ENCODE measurements at places on chromosomes 3 and 15.

DNA sequence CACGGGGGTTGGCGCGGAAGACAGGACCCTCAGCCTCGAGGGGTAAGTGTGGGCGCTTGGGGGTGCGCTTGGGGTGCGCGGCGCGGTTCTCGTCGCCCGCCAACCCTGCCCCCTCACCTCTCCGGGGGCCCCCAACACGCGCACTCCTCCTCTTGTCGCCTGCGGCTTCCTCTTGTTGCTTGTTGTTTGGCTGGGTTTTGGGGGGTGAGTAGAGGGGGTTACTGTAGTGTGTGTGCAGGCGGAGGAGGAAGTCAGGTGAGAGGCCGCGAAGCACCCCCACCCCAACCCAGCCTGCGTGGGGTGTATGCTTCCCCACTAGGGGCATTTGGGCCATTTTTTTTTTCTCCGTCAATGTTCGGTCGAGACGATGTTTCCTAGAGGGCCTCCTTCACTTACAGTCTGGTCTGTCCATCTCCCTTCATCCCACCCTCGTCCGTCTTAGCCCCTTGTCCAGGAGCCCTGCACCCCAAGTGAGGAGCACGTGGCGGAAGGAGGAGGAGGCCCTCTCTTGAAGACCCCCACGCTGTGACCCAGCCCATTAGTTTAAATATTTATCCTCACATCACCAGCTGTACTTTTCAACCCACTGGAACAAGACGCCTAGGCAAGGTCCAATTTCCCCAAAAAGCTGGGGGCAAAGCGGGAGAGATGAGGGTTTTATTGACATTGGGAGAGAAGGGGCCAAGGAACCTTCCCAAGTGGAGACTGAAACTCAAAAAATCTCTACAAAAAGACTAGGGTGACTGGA, 20.4 kb upstream of the SATB1 start:
- DNase-seq = no peak

GRCh38 chr15:40134885-40135284, 26.0 kb upstream of the BUB1B start:
- DNase-seq = no peak

- DNase-seq = no peak
These were observed 32.2 kb upstream of the SEC22A start for GRCh38 chr3:123169492-123169929.

GRCh38 chr3:49316696-49317457, 23.0 kb downstream of the USP4 start:
- no peak for DNase-seq

DNA sequence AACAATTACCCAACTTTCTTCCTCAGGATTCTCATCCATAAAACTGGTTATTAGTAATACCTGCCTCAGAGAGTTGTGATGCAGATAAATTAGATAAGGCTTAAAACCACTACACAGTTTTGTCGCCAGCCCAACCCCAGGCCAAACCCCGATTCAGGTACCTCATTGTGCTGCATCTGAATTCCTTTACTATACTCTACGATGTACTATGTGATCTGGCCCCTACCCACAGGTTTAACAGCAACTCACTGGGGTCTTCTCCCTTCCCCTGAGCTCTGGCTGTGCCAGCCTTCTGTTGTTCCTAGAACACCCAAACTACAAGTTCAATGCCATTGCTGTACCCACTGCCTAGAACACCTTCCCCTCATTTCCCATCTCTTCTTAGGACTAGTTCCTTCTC, 64.6 kb downstream of the MYO5A start:
- DNase-seq = no peak

DNA sequence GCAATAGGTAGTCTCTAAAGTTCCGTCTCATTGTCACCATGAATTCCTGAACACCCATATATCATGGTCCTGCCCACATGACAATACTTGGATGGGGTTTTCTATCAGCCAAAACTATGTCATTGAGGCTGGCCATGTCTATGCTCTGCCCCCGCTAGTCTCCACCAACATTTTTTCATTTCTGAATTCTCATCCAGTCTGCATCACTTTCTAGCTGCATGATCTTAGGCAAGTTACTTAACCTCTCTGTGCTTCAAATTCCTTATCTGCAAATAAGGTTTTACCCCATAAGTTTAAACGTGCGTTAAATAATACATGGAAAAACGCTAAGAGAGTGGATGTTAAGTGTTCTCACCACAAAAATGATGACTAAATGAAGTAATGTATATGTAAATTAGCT, 14.1 kb downstream of the HERC1 start:
- no peak for DNase-seq

GRCh38 chr15:41333026-41333562, 413 bp downstream of the NUSAP1 start:
- no peak for DNase-seq

- no peak for DNase-seq
These were observed 29.5 kb upstream of the VEPH1 start for GRCh38 chr3:157532529-157533297.

- no peak for DNase-seq
These were observed 48.8 kb downstream of the UACA start for GRCh38 chr15:70714565-70714964.

DNA sequence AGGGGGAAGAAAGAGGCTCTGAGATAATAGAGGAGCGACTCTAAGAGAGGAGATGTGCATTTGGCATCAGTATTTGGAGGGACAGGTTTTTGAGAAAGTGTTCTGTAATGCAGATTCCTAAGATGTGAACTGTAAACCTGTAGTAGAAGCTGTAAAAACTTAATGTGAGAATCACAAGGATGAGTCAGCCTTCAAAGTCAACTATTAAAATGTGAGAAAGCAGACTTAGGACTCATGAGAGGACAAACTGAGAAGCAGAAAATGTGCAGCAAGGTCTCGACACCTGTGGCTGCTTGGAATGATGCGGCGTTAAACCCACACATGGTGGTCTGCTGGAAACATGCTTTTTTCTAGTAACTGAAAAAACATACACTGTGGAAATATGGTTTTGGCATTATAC, 36.0 kb downstream of the USP13 start:
- DNase-seq = no peak

GRCh38 chr3:56467108-56467507, 1.2 kb downstream of the ERC2 start:
- DNase-seq = peak; percentile 47

- DNase-seq = peak; percentile 56
These were observed 32.2 kb upstream of the FMN1 start for GRCh38 chr15:33226559-33227181.

DNA sequence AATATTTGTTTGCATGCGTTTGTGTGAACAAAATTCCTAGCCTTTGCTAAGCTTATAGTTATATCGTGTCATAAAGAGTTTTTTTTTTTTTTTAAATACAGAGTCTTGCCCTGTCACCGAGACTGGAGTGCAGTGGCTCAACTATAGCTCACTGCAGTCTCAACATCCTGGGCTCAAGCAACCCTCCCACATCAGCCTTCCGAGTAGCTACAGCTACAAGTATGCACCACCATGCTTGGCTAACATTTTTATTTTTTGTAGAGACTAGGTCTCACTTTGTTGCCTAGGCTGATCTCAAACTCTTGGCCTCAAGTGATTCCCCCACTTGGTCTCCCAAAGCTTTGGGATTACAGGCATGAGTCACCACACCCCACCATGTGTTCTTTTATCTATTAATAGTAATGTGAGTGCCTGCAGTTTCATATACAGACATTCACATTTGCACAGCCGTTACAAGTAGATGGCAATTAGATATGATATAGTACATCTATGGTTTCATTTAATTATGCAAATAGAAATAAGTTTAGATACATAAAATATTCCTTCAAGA, 848.6 kb downstream of the PDCD6IP start:
- no peak for DNase-seq

DNA sequence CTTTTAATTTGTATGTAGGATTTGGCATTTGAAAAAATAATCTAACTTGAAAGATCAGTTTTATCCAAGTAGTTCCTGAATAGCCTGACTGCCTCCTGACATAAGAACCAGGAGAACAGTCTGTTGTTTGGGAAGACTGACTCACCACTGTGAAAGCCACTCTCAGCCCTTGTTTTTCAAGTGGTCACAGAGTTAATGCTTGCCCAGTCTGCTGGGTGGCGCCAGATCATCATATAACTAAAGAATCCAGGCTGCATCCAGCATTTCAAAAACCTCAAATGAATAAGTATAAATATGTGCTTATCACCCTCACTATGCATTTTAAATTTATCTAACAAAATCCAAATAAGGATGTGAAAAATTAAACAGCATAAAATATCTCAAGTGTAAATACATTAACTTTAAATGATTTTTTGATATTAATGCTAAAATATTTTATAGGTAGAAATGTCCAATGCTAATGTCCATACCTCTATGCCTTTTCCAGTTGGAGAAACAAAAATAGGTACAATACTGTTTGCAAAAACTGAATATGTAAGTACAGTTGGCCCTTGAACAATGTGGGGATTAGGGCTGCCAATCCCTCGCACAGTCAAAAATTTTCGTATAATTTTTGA, 26.9 kb upstream of the ZBBX start:
- DNase-seq = no peak

DNA sequence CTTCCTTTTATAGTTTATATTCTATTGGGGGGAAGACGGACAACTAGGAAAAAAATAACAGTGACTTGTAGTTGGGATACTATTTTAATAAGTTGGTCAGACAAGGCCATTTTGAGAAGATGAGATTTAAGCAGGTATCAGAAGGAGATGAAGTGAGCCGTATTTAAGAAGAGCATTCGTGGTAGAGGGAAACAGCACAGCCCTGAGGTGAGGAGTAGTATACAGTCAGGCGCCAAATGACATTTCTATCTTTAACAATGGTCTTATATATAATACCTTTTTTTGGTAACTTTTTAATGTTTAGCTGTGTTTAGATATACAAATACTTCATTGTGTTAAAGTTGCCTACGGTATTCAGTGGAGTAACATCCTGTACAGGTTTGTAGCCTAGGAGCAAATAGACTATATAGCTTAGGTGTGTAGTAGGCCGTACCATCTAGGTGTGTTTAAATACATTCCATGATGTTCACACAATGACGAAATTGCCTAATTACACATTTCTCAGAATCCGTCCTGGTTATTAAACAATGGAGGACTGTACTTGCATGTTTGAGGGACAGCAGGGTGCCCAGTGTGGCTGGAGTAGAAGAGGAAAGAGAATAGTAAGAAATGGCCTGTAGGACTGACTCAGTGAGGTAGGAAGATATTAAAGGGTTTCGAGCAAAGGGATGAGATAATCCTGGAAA, 1.6 kb downstream of the NKTR start:
- no peak for DNase-seq

DNA sequence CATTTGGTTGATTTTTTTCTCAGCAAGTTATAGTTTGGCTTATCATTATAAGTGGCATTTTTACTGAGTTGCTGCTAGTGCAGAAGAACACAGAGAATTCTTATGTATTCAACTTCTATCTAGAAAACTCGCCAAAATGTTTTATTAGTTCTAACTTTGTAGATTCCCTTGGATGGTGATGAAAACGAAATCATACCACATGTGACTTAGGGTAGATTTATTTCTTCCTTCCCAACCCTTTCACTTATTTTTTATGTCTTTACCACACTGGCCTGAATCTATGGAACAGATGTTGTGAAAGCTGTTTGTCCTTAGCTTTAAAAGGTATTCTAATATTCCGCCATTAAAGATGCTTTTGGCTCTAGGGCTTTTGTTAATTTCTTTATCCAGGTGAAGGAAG, 503.3 kb upstream of the CFAP20DC start:
- no peak for DNase-seq

- DNase-seq = no peak
These were observed 7.7 kb upstream of the PSTPIP1 start for GRCh38 chr15:76987276-76987675.

- DNase-seq = no peak
These were observed 63.2 kb downstream of the ASB7 start for GRCh38 chr15:100665570-100665969.

DNA sequence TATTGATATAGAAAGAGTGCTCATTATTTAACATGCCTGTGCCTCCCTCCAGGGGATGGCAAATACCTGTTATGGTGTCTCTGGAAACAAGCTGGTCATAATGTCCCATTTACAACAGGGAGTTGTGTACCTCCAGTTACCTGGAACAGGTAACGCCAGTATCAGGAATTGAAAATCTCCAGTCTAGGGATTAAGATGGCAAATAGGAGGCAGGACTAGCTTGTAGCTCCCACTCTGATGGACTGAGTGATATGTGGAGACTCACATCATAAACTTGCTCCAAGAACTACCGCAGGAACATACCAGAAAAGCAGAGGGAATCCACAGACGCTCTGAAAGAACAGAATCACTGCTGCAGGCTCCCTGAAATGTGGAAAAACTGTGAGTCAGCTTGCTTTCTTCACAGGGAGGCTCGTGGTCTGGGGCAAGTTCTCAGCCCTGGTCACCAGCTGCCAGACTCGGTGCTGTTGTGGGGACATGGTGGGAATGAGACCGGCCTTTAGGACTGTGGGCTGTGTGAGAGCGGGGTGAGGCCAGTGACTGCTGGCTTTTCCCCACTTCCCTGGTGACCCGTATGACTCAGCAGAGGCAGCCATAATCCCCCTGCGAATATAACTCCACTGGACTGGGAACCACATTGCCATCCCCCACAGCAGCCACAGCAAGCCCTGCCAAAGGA, 97.4 kb downstream of the KCNAB1 start:
- DNase-seq = no peak

DNA sequence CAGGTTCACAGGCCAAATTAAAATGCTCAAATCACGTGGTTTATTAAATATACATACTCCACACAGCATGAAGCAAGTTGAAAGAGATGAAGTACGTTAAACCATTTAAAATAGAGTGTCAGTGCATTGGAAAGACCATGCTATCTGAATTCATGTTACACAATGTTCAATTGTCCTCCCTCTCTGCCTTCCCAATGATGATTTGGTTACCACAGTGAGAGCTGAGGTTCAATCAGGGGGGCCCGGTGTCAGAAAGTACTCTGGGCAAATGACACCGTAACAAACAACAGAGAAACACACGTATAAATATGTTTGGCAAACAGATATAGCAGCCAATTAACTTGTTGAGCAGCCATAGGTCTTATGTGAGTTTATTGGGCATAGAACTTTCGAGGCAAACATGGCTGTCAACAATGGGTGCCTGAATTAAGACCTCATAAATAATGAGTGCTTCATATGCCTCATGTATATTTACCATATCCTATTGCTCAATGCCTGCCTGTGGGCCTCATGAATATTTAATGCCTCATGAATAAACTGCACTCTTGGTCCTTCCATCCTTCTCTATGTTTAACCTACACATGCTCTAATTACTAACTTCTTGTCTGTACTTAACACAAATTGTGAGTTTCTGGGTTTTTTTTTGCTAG, 641.5 kb downstream of the PLOD2 start:
- DNase-seq = no peak

GRCh38 chr3:14166877-14167603, 11.4 kb downstream of the XPC start:
- no peak for DNase-seq

DNA sequence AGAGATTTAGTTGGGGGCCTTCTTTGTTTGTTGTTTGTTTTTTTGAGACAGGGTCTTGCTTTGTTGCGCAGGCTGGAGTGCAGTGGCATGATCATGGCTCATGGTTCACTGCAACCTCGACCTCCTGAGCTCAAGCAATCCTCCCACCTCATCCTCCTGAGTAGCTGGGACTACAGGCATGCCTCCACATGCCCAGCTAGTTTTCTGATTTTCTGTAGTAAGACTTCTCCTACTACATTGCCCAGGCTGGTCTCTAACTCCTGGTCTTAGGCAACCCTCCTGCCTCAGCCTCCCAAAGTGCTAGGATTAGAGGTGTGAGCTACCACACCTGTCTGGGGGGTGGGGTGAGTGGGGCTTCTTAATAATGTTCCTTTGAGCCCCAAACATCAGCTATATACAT, 148.3 kb upstream of the ADAMTS9 start:
- no peak for DNase-seq
